Posterior cingulate gyrus (tissue), 11 donors: ENCODE measurements at places on chromosomes 11 and 22.

DNA sequence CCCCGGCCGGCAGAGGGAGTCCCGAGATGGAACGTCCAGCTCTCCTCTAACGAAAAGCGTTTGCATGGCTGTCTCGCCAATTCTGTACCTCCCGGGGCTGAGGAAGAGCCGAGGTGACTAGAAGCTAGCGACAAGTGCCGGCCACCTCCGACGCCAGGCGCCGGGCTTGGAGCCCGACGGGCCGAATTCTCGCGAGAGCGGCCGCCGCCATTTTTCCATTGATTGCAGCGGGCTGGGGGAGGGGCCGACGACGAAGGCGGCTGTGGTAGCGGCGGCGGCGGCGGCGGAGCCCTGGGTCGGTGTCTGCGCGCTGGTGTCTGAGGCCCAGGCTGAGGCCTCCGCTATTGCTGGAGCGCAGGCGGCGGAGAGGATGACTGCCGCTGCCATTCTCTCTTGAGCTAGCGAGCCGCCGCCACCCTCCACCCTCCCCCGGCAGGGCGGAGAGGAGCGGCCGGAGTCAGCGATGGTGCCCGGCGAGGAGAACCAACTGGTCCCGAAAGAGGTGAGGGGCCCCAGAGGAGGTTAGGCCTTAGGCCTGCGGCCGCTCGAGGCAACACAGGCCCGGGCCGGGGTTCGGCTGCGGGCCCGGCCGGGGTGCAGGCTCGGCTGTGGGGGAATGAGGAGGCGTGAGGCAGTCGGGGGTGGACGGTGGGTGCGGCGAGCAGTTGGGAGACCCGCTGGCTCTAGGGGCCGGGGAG is at the start of gene USP47:
Gene USP47, plus strand, starts transcription at position 250 of the 698 bp plus-strand sequence. Its CDS starts 214 bp downstream, at position 464.
- peak; percentile 87 for DNase-seq

- no peak for DNase-seq
Observed at GRCh38 chr22:33821290-33821689, 99.0 kb downstream of the LARGE1 start.

DNA sequence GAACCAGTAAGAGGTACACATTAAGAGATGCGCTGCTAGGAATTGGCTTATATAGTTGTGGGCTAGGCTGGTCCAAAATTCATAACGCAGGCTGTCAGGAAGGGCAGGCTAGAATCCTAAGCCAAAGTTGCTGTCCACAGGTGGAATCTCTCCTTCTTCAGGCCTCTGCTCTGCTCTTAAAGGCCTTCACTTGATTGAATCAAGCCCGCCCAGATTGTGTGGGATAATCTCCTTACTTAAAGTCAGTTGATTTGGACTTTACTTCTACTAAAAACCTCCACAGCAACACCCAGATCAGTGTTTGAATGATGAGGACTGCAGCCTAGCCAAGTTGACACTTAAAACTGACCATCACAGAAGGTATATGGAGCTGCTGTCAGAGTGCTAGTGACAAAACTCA is 68.8 kb downstream of the LRRC32 start:
- no peak for DNase-seq

GRCh38 chr11:77371646-77372045 is 70.2 kb upstream of the GDPD4 start:
- no peak for DNase-seq

GRCh38 chr11:134045799-134046635 is 22.9 kb upstream of the JAM3 start:
- no peak for DNase-seq

GRCh38 chr11:2143799-2144543 is 4.8 kb upstream of the IGF2 start:
- no peak for DNase-seq

GRCh38 chr11:133732109-133732674 is 113.1 kb downstream of the SPATA19 start:
- no peak for DNase-seq

GRCh38 chr11:9386901-9387300 is 2.4 kb downstream of the IPO7 start:
- DNase-seq, result no peak

- DNase-seq, result peak; percentile 72
Observed at GRCh38 chr11:73414977-73415651, 38.9 kb downstream of the RELT start.

- no peak for DNase-seq
Observed at GRCh38 chr11:57779276-57779675, 17.7 kb downstream of the CTNND1 start.

DNA sequence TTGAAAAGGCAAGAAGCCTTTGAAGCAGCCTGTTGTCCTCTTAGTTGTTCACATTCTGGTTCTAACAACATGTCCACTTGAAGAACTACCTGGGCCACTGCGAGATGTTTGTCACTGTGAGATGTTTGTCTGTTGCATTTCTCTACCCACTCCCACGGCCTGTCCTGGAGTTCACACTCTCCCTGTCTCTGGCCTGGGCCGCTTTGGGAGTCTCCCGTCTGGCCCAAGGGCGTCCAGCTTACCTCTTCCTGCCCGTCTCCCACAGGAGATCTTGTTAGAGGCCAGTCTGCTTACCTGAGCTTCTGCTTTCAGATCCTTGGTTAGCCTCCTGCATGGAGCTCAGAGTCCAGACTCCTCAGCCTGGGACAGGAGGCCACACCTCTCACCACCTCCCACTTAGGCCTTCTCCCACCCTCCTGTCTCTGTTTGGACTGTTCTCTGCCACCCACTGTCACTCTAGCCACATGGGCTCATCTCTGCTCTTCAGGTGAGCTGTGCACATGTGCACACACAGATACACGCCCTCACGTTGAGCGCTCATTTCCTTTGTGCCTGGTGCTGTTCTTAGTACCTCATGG is 66.0 kb downstream of the TBC1D22A start:
- DNase-seq, result no peak

- no peak for DNase-seq
Observed at GRCh38 chr11:30938810-30939209, 352.7 kb upstream of the MPPED2 start.

GRCh38 chr11:28400331-28401100 is 292.3 kb downstream of the METTL15 start:
- DNase-seq, result no peak

DNA sequence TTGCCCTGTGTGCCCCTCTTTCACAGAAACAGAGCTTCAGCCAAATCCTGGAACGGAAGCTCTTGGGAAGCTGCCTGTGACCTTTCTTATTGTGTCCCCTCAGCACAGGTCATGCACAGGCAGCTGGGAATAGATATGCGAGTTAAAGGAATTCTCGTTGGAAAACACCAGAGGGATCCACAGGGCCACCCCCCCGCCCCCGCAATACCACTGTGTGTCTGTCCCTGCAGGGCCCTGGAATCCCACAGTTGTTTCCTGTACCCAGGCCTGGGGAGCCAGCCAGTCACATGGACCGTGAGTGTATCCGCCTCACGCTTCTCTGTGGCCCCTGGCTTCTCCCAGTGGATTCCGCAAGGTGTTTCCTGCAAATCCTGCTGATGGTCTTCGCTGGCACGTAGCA is 29.0 kb downstream of the TIMP3 start:
- DNase-seq, result no peak

DNA sequence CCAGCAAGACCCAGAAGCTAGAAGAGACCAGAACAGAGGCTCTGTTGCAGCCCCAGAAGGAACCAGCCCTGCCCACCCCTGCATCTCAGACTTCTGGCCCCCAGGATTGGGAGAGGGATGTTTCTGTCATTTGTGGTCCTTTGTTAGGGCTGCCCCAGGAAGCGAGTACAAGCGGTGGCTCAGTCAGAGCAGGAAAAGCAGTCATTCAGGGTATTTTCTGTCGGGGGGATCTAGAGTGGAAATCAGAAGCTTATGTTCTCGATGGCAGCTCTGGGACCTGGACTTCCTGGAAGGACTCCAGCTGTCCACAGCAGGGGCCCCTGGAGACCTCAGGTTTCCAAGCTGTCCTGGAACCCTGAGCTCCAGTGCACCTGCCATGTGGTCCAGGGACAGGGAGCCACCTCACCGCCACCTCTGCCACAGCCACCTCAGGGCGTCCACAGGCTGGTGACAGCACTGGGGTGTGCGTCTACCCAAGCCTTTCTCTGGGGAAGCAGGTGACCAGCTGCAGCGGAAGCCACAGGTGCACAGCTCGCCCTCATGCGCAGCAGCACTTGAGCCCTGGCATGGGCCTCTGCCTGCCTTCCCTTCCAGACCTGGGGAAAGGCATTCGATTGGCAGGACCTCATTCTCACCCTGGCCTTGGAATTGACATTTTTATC is 2.6 kb downstream of the KRTAP5-5 start:
- no peak for DNase-seq

GRCh38 chr22:23089633-23090456 is 19.5 kb downstream of the GNAZ start:
- DNase-seq, result no peak

DNA sequence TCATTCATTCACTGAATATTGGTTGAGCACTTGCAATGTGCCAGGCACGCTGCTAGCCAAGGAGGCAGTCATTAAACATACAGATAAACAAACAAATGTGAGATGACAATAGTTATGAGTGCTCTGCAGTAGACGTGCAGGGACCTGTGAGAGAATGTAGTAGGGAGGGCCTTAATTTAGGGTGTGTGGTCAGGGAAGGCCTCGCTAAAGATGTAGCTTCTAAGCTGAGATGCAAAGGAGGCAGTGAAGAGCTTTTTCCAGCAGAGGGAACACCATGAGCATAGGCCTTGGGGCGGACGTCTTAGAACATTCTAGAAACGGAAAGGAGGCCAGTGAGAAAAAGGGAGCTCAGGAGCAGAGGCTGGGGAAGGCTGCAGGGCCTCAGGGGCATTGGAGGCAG is 789 bp upstream of the NCF4 start:
- no peak for DNase-seq

GRCh38 chr22:23793326-23793725 is 6.6 kb downstream of the SMARCB1 start:
- peak; percentile 22 for DNase-seq

- no peak for DNase-seq
Observed at GRCh38 chr22:24579258-24579601, 13.6 kb downstream of the LRRC75B start.

GRCh38 chr11:57614234-57614772 is 16.8 kb downstream of the SERPING1 start:
- DNase-seq, result no peak

GRCh38 chr11:102824556-102824955 is 18.9 kb downstream of the MMP3 start:
- no peak for DNase-seq

DNA sequence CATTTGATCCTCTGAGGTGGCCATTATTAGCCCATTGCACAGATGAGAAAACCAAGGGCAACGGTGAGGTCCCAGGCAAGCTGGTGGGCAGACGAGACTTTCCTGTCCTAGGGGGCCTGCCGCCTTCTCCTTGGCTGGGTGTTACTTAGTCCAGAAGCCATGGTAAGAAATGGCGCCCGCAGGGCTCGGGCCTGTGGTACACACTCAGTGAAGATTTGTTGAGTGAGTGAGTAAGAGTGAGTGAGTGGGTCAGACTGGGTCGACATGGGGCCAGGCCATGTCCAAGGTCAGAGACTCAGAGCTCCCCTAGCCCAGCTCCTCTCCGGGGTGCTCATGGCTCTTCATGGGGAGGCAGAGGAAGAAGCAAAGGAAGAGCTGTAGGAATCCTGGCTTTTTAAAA is 36.0 kb downstream of the RASD2 start:
- DNase-seq, result peak; percentile 52

- DNase-seq, result no peak
Observed at GRCh38 chr22:41169157-41169556, 36.0 kb upstream of the L3MBTL2 start.

DNA sequence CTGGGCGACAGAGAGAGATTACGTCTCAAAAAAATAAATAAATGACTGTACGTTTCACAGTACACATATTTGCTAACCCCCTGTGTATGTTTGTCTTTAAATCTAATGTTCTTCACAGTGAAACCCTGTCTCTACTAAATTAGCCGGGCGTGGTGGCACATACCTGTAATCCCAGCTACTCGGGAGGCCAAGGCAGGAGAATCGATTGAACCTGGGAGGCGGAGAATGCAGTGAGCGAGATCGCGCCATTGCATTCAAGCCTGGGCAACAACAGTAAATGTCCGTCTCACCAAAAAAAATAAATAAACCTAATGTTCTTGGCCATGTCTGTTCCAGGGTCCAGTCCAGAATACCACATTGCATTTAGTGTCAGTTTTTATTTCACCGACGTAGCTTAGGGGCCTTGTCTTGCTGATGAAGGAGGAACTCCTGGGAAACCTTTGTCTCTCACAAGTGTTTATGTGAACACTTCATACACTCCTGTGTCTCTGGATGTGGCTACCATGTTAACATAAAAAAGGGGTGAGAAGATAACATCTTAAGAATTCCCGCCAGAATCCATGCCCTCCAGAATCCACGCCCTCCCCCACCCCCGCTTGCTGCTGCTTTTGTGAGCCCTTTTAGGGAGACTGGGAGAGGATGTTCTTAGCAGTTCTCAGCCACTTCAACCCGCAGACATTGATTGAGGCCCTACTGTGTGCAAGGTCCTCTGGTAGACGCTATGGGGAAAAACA is 5.0 kb upstream of the SERHL2 start:
- no peak for DNase-seq

DNA sequence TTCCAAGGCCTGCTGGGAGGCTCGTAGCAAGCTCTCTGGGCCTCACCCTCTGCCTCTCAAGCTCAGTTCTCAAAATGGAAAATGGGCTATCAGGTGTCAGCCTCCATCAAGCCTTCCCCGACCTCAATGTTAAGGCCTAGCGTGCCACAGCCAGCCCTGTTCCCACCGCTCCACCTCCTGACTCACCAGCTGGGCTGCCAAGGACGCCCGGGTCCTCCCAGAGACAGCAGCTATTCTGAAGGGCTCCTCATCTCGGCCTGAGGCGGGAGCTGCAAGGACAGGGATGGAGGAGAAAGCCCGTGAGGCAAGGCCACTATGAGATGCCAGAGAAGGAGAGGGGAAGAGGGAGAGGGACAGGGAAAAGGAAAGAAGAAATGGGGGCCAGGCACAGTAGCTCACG is 19.9 kb downstream of the ARAP1 start:
- DNase-seq, result peak; percentile 52

GRCh38 chr22:26842103-26842502 is 184.7 kb downstream of the MIAT start:
- DNase-seq, result no peak

- no peak for DNase-seq
Observed at GRCh38 chr11:67441098-67441563, 2.1 kb downstream of the CORO1B start.

- no peak for DNase-seq
Observed at GRCh38 chr11:131893988-131894387, 523.6 kb downstream of the NTM start.

DNA sequence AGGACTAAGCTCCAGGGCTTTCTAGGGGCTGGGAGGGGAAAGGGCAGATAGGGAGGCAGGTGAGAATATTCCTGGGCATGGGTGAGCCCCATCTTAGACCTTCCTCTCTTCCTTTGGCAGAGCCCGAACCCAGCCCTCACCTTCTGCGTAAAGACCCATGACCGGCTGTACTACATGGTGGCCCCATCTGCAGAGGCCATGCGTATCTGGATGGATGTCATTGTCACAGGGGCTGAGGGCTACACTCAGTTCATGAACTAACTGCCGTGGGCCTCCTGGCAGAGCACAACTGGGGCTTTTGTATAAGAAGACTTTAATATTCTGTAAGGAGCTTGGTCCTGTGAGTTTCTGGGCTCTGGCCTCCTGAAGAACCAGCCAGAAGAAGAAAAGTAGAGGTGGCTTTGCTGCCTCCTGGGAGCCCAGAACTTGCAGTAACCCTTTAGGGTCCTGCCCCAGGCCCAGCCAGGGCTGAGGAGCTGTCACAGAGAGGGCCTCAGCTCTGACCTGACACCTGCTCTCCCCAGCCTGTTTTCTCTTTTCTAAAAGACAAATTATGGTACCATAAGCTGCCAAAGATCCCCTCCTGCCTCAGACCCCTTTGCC is 22.8 kb downstream of the TREH start:
- no peak for DNase-seq
